ENCODE measurements at places on chromosomes 3 and 15.

DNA sequence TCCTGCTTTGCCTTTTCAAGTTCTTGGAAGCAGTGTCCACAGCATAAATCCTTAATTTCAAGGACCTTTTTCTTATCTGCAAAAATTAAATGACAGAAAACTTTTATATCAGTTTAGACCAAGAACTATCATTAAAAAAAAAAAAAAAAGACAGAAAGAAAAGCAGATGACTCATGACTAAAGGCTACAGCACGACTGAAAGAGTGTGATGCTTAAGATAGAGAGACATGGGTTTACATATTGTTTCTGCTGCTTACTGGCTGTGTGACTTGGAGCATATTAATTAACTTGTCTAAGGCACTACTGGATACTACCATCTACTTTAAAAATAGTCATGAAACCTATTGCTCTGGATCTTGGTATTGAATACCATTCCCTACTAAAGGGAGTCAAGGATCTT lies 62.3 kb downstream of the CEP152 start:
- DNase-seq: no peak

GRCh38 chr3:4476496-4476895 lies 9.4 kb upstream of the SUMF1 start:
- no peak for DNase-seq

DNA sequence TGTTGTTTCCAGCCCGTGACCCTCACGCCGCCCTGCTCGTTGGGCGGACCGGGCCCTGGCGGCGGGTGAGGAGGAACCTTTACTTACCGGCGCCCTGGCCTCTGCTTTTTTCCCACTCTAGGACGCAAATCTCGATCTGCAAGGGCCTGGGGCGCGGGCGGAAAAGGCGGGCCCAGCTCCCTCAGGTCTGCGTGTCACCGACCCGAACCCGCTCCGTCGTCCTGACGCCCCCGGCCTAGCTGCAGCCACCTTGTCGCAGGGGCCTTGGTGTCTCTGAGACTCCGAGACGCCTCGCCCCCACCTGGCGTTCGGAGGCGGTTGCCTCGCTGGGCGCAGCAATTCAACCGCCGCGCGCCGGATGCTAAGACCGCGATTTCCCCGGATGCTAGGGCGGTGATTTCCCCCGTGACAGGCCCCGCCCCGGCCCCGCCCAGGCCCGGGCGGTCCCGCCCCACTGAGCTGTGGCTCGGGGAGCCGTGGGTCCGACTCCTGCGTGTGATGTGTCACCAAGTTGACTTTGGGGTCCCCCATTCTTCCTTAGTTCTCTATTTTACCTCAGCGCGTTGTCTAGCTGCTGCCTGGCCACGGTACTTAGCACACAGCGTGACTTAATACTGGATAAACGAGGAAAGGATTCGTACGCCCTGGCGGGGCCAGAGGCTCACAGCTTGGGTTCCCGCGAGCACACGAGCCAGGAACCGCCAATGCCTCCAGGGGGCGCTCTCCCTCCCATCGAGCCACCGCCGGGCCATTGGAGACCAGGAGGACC lies at the start of gene RPL39L:
TSS of gene RPL39L (minus strand) at position 371 of the 769 bp plus-strand sequence. CDS start 18,196 bp downstream, outside the sequence.
- DNase-seq: peak; percentile 93

GRCh38 chr3:24682141-24682547 lies 187.5 kb upstream of the THRB start:
- DNase-seq: no peak

DNA sequence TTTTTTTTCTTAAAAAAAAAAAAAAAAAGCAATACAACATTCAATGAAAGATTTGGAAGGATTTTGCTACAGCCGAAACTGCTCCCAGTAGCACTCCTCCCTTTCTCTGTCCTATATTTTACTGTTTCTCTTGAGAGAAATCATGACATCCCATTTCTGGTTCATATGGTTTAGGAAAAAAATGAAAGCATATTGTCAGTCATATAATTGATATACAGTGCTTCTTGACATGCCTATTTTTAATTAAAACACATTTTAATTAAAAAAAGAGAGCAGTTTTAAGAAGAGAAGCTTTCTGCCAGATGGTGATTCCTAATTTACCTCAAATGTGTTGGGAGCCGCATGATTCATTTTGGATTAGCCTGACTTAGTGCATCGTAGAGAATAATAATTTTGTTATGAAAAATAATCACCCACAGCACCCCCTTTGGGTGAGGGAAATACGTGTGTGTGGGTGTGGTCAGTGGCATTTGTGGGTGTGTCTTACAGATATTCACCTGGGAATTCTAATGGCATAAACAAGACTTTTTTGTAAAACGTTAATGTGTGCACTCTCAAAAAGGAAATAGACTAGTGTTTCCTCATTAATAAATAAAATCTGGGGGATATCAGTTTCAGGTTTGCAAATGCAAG lies 544.5 kb downstream of the MFSD1 start:
- no peak for DNase-seq

GRCh38 chr15:60012695-60013094 lies 8.6 kb downstream of the FOXB1 start:
- DNase-seq: no peak

DNA sequence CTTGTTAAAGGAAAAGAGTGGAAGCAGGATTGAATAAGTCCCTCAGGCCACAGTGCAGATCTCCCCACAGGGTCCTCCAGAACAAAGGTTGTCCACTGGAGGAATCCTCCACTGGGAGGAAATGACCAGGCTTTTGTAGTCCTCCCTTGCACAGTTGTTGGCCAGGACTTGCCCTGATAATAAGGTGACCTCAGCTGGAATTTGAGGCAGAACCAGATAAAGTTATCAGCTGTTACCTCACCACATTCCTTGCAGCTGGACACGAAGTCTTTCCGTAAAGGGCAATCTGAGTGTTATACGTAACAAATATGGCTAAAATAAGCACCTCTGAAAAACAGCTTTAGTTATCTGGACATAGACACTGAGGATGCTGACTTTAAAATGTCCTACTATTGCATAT lies 83.5 kb upstream of the NAALADL2 start:
- no peak for DNase-seq

- DNase-seq: no peak
These were observed 36.5 kb downstream of the ECT2 start for GRCh38 chr3:172787019-172787418.

DNA sequence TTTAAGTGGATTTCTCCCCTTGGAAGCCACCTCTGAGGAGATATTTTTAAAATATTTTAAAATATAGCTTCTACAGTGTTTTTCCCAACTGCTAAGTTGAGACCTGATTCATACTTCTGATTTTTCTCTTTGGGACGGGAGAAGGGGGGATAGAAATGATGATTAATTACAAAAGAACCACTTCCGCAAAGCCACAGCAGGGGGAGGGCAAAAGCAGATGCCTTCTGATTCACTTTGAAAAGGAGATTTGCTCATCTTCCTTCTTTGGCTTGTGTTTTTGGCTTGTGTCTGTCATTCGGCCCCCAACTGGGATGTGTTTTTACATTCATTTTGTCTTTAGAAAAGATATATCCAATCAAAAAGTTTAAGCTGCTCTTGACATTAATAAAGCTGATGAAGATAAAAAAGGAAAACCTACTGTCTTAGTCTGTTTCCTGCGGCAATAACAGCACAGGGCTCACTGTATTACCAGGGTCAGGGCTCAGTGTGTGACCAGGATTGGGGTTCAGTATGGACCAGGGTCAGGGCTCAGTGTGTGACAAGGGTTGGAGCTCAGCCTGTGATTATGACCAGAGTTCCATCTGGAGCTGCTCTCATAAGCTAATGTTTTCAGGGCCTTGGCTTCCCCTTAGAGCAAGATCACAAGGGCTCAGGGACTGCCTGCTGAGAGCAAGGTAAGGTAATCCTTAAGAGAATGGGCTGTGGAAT lies 223.2 kb downstream of the MTHFS start:
- DNase-seq: peak; percentile 17

- DNase-seq: no peak
These were observed 191.4 kb upstream of the HES1 start for GRCh38 chr3:193944518-193944884.

GRCh38 chr3:88075497-88075896 lies 16.4 kb downstream of the ZNF654 start:
- DNase-seq: no peak

GRCh38 chr15:73902121-73903020 lies 23.9 kb upstream of the LOXL1 start:
- DNase-seq: no peak

GRCh38 chr15:85490856-85491255 lies 110.5 kb downstream of the AKAP13 start:
- DNase-seq: no peak

- no peak for DNase-seq
These were observed 361.8 kb downstream of the FGF12 start for GRCh38 chr3:192365571-192365970.

DNA sequence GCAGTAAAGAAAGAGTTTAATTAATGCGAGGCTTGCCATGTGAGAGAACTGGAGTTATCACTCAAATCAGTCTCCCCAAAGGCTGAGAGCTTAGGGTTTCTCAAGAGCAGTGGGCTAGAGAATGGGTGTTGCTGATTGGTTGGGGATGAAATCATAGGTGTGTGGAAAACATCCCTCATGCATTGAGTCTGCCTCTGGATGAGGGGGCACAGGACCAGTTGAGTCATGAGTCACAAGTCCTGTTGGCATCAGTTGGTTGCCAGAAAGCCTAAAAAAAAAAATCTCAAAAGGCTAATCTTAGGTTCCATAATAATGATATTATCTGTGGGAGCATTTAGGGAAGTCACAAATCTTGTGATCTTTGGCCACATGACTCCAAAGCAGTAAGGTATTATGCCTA lies 800.3 kb downstream of the TUSC7 start:
- DNase-seq: no peak

DNA sequence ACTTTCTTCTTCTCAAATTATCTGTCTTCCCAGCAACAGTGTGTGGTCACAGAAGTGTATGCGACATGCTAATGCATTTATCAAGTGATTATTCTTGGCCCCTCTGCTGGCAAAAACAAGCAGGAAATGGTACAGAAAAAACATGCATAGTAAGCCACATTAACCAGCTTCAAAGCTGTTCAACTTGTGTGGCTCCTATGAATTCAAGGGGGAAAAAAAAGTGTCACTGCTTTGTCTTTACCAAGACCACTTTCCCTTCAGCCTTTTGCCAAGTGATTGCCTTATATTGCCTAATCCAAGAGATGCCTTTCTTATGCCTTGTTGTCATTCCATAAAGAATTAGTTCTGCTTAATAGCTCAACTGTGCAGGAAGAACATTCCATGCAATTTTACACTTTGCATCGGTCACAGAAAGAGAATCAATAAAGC lies 39.1 kb downstream of the PRTG start:
- DNase-seq: no peak

- DNase-seq: no peak
These were observed 55.3 kb downstream of the CCR4 start for GRCh38 chr3:33006571-33007286.

- no peak for DNase-seq
These were observed 40.0 kb downstream of the TKT start for GRCh38 chr3:53215816-53216215.

DNA sequence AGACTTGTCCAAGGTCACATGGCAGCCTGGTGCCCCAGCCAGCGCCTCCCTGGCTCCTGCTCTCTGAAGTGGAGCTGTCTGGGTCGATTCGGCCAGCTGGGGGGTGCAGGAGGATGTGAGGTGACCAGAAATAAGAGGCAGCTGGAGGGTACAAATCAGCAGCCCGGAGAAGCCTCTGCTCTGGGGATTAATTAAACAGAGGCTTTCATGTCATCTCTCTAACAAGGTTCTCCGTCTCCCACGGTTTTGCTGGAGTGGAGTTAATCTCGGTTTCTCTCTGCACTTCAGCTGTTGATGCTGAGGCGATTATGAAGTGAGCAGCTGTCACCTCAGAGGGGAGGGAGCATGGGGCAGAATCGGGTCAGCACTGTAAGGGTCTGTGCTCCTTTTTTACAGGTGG lies 236.8 kb downstream of the TLE3 start:
- DNase-seq: no peak

DNA sequence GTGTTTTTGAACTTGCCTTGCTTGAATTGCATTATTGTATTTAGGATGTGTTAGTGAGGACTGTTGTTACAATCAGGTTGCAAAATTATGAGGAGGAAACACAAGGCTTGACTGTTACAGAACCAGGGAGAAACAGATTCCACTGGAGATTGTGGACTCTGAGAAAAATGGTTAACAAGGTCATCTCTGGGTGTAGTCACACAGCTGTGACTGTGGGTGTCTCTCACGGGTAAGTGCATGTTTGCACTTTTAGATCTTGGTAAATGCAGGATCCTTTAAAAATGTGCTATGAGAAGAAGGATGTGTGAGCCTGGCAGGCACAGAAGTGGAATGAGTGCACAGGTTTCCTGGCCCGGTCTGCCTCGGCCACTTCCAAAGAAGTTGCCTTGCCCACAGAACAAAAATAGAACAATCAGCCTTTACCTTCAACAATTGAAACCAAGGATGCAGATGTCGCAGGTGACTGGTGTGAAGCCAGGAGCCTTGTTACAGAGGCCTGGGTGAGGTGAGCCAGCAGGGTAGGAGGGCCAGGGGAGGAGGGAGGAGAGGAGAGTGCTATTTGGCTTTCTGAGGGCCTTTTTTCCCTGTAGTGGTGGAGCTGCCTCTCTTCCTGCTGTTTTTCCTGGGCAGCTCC lies 68.0 kb downstream of the ABHD5 start:
- DNase-seq: no peak

DNA sequence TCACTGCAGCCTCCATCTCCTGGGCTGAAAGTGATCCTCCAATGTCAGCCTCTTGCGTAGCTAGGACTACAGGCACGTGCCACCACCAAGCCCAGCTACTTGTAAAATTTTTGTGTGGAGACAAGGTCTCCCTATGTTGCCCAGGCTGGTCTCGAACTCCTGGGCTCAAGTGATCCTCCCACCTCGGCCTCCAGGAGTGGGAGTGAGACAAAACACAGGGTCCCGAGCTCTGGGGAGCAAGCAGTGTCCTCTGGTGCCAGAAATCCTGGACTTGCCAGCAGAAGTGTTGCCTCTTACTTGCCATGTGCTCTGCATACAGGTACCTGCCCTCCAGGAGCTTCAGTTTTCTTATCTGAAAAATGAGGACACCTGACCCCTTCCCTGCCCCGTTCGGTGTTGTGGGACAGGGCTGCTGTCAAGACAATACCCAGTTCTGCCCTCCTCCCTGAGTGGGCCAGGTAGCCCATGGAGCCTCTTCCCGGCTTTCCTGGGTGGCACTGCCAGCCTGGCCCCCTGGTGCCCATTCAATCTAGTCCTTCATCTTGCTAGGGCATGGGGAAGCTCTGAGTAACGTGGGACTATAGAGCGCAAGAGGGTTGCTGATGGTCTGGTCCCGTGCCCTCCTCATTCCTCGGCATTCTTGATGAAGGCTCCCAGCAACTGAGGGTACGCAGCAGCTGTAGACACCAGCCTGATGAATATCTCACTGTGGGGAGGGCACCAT lies 164.6 kb downstream of the GOLGA6L4 start:
- DNase-seq: no peak

- no peak for DNase-seq
These were observed 35.1 kb downstream of the USP3 start for GRCh38 chr15:63539521-63539920.

GRCh38 chr3:19347671-19348070 lies 199.4 kb downstream of the KCNH8 start:
- no peak for DNase-seq

Data from GM12891 (cell line).